ENCODE measurements at places on chromosomes 3 and 15.

- DNase-seq: no peak
Measured at GRCh38 chr3:157888040-157888439, 218.2 kb downstream of the SHOX2 start.

- DNase-seq: no peak
Measured at GRCh38 chr15:72387741-72388140, 10.4 kb upstream of the TMEM202 start.

DNA sequence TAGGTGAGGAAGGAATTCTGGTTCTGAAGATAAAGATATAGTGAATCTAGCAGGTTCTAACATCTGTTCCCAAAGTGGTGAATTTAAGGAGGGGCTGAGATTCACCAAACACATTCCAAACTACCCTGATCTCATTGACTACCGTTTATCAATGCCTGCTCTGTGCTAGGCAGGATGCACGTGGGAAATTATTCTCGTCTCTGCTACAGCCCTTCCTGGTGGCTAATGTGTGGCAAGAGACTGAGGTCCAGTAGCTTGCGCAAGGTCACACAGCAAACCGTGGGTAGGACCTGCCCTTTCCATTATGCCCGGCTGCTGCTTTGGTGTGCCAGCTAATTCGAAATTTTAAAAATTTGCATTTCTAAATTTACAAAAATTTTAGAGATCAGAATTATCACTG is 209.5 kb upstream of the TRIM42 start:
- no peak for DNase-seq

- DNase-seq: no peak
Measured at GRCh38 chr3:16725972-16726371, 120.7 kb upstream of the DAZL start.

DNA sequence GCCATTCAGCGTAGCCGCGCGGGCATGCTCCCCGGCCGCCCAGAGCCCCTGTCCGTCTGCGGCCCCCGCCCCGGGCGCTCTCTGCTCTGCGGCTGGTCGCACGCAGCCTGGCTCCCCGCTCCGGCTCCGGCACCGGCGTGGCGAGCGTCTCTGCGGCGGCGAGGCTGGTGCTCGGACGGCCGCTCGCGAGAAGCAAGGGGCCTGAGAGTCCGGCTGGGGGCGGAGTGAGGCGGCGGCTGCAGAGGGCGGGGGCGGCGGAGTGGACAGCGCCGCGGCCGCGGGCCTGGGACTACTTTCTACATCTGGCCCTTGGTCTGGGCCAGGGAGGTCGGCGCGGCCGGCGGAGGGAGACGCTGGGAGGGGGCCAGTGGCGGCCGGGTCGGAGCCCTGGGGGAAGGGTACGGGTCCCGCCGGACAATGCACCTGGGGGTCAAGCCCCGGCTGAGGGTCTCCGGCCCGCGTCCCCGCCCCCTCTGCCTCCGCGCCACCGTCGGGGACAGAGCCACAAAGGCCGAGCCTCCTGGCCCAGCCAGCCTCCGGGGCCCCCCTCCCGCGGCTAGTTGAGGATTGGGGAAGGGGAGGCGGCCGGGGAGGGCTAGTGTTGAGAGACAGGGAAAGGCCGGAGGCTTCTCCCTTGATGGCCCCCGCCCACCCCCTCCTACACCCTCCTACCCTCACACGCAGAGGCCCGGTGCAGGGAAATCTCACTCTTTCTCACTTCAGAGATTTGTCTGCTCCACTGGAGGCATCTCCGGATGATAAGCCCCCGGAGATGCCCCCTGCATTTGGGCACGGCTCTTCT is at the start of gene PRTG:
Gene PRTG, minus strand, starts transcription at position 226 of the 802 bp plus-strand sequence. Its CDS starts 221 bp downstream, at position 5.
- DNase-seq: no peak

DNA sequence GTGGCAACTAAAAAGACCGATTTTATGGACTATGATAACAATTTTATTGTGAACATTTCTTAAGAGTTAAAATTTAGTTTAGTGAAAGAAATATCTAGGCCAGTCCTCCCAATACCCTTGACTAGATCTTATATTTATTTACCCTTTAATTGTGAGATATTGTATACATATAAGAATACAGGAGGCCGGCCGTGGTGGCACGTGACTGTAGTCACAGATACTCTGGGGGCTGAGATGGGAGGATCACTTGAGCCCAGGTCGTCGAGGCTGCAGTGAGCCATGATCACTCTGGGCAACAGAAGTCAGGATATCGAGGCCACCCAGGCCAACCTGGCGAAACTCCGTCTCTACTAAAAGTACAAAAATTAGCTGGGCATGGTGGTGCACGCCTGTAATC is 756 bp upstream of the RMDN3 start:
- DNase-seq: no peak

DNA sequence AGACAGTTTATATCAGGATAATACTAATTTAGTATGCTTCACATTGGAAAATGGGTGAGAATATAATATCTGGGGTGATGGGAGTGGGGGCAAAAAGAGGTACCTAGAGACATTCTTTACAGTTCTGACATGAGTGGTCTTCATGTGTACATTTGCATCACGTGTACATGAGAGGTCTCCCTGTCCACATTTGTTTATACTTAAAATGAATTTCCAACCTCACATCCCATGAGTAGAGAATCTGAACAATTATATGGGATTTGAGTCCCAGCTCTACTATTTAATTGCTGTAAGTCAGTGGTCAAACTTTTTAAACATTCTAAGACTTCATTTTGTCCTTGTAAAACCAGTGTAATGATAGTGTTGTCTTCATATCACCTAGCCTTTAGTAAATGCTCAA is 408.4 kb downstream of the NAALADL2 start:
- DNase-seq: no peak

DNA sequence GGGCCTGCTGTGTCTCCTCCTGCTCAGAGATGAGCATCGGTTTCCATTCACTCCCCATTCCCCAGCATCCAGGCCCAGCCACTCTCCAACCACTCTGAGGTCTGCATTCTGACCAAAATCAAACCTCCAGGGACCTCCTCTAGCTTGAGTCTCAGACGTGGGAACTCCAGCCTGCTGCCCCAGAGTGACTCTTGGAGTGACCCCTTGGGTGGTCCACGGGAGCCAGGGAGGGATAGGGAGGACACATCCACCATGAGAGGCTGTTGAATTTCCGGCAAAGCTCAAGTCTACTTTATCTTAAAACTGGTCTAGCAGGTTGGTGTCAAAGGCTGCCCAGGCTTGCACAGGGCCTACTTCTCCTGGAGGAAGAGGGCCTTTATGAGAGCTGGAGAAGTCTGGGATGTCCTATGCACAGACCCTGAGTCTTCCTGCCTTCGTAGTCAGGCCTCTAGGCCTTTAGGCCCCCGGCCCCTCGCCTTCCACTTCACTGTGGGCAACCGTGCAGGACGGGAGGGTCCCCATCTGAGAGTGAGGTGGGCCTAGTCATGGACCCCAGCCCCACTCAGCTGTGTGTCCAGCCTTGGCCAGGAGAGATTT is 8.9 kb downstream of the CISH start:
- DNase-seq: no peak

DNA sequence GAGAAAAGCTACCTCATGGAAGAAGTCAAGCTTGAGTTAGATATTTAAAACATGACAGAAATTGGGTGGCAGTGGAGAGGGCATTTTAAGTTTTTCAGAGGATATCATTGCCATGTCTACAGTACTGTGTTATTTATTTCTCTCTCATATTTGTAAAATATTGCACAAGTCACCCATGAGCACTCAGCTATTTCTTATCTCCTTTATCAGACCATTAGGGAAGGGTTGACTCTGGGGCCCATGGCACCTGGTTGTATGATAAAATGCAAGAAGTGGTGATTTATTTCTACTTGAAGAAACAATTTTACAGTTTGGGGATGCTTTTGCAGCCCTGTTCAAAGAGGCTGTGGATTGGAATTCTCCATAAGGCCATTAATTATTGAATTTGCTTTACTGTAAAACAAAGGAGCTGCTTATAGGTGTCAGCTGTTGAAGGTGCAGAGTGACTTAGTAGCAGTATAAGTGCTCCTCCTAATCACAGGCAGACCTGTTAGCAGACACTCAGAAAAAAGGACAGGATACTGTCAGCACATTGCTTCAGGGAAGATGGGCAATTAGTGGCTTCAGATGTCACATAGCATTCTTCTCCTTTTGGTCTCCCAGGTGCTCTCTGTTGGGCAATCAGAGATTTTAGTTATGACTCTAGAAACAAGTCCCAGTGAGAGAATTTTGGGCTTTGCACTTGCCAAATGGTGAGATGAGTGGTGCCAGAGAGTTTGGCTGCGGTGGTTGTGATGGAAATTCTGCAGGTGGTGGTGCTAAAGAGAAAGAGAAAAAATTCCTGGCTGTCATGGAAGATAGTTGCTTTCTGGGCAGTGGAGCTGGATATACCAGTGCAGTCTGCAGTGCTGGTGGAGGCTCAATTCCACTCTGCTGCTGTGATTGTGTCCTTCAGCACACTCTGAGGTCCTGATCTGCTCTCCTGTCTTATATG is 129.7 kb upstream of the ROPN1 start:
- DNase-seq: no peak

DNA sequence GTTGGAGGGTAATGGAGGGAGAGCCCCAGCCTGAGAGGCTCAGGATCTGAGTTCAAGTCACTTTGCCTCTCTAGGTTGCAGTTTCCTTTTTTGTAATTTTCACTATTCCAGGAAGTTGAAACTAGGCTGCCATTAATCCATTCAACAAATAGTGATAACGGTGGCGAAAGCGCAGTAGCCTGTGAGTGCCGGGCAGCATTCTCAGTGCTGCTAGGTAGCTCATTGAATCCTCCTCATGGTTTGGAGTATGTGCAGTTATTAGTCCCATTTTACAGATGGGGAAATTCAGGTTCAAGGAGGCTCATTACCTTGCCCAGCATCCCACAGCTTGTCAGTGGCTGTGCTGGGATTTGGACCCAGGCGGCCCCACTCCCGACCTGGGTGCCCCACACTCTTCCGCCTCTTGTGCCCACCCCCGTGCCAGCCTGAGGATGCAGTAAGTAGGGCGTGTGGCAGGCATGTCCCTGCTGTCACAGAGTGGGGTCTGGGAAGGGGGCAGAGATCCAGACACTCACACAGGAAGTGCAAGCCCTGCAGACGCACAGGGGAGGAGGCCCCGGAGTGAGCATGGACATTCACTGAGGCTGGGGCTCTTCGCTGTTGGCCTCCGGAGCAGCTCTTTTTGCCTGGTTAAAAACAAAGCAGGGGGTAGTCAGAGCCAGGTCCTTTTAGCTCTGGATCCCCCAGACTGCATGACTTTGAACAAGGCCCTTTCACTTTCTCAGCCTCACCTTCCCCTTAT is 58.8 kb downstream of the SLC6A6 start:
- DNase-seq: no peak
